ENCODE measurements at places on chromosomes 2 and 18. TPM values are rescaled to one million over a fixed set of nuclear protein-coding genes. Genes with fewer than 3 reads are reported as not detected.
A peak's percentile ranks its signal among the peaks of the same experiment; 100 is the strongest.

- peak; percentile 74 for DNase-seq
These were observed 12.2 kb downstream of the SH3BP4 start for GRCh38 chr2:234963773-234964615.

GRCh38 chr2:80634590-80634989 is 330.0 kb upstream of the LRRTM1 start:
- no peak for DNase-seq

GRCh38 chr2:45770811-45771210 is 119.3 kb downstream of the PRKCE start:
- no peak for DNase-seq

GRCh38 chr2:8345200-8345599 is 336.7 kb upstream of the ID2 start:
- no peak for DNase-seq

DNA sequence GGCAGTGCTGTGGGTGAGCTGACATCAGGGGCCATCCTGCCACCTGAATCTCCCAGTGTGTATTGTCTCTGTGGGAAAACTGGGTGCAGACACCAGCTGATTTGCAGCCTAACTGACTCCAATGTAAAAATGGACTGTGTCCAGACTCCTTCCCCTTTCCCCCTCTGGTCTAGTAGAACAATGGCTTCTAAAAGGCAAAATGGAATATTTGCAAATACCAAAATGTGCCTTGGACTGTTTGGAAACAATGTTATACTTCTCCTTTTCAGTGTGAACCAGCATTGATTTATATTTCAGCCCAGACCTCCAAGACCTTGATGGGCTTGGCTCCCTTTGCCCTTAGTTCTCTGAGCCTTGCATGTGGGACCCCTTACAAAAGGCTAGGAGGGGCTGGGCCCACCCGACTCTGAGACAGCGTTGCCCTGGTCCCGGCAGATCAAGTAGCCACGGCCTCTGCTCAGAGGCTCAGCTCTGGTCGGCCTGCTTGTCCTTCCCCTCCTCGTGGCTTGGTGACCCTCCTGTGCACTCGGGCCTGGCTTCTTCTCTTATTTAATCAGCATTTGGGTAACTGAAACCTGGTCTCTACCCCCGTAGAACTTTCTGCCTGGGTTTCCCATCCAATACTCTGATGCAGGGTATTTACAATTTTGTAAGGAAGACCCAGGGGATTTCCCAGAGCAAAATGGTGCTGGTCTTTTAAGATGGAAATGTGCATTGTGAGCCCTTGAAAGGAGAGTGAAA is 18.0 kb upstream of the ACKR3 start:
- no peak for DNase-seq

- no peak for DNase-seq
These were observed 1739.1 kb upstream of the PIK3C3 start for GRCh38 chr18:40215979-40216378.

Gene POLE4
- 18.9 TPM for total RNA-seq

Gene C2orf80
- not detected for total RNA-seq

DNA sequence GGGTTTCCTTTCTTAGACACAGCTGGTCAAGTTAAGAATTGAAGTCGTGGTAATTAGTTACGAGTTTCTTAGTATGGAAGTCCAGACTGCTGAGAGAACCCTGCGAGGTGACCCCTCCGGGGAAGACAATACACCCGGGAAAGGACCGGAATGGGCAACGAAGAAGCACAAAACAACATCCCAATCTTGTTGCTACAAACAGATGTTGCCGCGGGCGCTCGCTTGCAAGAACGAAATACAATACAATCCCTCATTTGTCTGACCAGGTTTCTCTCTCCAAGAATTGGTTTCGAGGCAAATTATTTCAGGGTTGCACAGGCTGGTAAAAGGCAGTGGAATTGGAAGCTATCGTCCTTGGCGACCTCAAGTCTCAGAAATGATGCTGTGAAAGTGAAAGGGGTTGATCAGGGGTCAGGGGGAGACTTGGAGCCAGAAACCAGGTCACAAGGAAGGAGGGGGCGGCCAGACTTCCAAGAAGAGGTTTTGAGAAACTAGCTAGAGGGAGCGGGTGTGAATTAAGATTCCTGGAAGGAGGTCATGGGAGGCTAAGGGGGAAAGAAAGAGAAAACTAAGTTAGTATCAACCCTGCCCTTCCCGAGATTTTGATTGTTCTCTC is 401.9 kb downstream of the HRH4 start:
- no peak for DNase-seq

Gene MEP1B
- not detected for total RNA-seq

- DNase-seq: no peak
These were observed 26.2 kb upstream of the SPOPL start for GRCh38 chr2:138475277-138475776.

Gene MFSD2B
- total RNA-seq: 0.36 TPM

DNA sequence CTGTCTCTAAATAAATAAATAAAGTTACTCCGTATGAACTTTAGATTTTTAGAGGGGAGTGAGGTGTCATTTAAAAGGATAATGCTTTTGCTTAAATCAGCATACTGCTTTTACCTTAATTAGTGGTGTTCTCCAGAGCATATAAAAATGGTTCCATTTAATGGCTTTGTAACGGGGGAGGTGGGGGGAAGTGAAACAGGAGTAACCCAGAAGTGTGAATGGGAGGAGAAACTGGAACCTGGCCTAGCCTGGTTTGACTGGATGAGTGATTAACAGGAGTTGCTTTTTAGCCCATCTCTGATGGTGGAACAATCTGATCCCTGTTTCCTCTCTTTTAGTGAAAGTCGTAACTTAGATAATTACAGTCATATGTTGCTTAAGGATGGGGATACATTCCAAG is 1.6 kb downstream of the CNDP2 start:
- DNase-seq: no peak

Gene AGXT
- not detected for total RNA-seq

Gene SPATA3
- total RNA-seq: not detected

DNA sequence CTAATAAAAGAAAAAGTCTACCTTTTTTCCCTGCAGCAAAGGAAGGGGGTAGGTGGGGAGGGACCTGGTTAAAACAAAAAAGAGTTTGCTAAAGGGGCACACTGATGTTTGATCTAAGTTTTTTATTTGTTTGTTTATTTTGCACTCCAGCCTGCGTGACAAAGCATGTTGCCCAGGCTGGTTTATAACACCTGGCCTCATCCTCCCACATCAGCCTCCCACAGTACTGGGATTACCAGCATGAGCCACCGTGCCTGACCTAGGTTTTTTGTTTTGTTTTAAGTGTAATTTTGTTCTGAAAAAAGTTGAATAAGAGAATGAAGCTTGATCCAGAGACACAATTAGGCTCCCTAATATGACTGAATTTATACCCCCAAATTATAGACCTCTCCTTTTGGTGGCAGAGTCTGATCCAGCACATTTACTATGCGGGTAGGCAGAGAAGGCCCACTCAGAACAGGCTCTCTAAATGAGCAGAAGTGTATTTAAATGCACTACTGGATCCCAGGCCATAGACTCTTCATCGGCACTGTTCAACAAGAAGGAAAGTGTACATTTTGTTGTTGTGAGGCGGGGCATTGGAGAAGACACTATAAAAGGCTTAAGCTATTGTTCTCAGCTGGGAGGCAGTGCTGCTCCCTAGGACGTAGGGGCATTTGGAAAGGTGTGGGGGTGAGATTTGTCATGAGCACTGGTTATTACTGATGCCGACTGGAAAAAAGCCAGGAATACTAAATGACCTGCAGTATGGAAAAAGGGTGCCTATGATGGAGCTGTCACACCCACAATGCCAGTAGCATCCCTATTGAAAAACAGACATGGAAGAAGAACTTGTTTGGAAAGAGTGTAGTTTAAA is 32.4 kb downstream of the MRPS9 start:
- DNase-seq: no peak

Gene PPIG
- total RNA-seq: 25.3 TPM

DNA sequence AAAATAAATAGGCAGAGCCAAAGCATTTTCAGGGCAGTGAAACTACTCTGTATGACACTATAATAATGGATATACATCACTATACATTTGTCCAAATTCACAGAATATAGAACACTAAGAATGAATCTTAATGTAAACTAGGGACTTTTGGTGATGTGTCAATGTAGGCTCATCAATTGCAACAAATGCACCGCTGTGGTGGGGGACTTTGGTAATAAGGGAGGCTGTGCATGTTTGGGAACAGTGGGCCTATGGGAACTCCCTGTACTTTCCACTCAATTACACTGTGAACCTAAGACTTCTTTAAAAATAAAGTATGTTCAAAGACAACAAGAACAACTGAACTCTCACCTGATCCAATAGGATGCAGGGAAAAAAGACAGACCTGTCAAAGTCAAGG is 220.7 kb downstream of the CMPK2 start:
- DNase-seq: no peak

Gene GAREM1
- total RNA-seq: 5.0 TPM

GRCh38 chr2:66478731-66479316 is 43.9 kb downstream of the MEIS1 start:
- DNase-seq: no peak

DNA sequence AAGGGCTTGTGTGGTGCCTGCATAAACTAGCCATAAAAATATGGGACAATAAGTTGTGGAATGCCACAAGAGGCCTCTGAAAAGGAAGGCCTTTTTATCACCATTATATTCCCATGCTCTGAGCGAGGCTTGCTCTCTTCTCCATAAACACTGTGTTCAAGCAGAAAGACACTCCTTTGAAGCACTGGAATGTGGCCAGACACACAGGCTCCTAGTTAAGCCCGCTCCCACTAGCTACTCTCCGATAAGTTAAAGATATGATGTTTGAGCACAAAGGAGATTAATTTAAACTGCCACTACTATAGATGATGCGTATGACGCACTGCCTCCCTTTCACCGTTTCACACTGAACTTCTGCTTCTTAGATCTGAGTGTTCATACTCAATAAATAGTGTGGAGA is 188.7 kb upstream of the TWIST2 start:
- DNase-seq: no peak

DNA sequence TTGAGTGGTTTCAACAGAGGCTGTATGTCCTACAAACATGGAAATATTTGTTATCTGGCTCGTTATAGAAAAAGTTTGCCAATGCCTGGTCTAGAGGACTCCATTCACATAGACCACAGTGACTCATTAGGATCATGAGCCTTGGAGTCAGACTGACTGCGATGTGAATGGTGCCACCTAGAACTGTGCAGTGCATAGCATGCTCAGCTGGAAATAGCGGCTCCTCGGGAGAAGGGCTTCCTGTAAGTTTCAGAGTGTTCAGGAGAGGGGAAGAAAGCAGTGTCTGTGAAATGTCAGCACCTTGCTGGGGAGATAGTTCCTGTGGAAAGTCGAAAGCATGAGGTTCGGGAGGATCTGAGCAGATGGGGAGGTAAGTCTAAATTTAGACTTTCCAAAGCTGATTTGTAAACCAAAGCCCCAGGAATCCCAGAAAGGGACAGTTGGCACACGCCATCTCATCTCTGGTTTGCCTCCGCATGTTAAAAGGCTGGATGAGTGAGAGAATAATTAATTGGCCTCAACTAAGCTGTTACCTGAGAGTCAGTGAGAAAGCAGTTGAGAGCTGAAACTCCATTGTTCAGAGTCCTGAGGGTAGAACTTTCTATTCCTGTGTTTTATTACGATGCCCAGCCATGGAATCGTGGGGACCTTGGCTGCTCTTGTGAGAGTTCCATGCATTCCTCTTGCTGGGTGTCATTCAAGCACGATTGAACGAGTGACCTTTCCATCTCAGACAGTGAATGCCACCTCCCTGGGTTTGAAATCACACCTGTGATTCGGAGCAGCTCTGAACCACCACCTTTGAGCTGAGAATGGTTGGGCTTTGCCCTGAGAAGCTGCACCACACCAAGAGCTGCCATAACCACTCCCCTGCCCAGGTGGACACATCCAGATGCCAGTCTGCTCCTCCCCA is 99.5 kb downstream of the MAPK4 start:
- no peak for DNase-seq

- peak; percentile 46 for DNase-seq
These were observed 83.5 kb upstream of the GPC1 start for GRCh38 chr2:240351826-240352426.

Gene ANKRD62
- total RNA-seq: not detected

GRCh38 chr18:74862094-74862493 is 264.4 kb downstream of the ZNF407 start:
- no peak for DNase-seq

- DNase-seq: no peak
These were observed 1108.1 kb upstream of the LRRTM1 start for GRCh38 chr2:81412681-81413080.

DNA sequence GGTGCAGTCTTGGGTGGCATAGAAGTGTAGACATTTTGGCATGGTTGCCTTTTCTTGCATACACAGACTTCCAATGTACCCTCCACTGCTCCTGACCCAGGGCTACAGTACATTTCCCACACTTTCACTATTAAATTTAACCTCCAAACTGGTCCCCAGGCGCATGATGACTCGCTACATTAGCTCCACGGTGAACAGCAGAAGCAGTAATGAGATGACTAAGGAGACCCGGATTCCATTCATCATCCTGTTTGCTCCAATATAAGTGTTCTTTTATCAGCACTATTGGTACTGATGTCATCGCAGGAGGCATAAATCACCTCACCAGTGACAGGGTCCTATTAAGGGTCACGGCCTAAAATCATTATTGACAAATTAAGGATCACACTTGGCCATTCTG is 316.5 kb downstream of the EN1 start:
- DNase-seq: no peak

Data from osteoblast (primary cell).